Left renal cortex interstitium (tissue), 4 donors: ENCODE measurements at places on chromosomes 7 and 10.

DNA sequence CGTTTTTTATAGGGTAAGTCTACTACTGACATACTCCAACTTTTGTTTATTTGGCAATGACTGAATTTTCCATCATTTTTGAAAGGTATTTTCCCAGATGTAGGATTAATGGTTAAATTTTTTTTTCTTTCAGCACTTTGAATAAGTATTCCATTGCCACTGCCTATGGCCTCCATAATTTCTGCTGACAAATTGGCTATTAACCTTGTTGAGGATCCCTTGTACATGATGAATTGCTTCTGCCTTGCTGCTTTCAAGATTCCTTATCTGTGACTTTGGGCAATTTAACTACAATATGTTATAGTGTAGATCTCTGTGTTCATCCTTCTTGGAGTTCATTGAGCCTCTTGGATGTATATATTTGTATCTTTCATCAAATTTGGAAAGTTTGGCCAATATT is 21.6 kb upstream of the VWDE start:
- DNase-seq, result no peak

- DNase-seq, result no peak
These were observed 42.9 kb upstream of the STOX1 start for GRCh38 chr10:68784476-68784875.

GRCh38 chr7:2930310-2931033 is 86.4 kb upstream of the GNA12 start:
- DNase-seq, result no peak

DNA sequence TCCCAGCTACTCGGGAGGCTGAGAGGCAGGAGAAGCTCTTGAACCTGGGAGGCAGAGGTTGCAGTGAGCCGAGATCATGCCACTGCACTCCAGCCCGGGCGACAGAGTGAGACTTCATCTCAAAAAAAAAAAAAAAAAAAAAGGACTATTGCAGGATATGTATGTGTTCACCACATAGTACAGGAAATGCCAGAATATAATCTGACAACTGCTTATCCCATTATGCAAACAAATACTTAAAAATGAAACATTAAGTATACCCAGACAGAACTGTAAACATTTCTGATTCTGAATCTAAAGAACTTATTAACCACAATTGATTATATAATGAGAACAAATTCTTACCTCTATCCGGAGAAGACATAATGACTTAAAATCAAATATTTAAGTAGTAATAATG is 18.7 kb downstream of the DKK1 start:
- DNase-seq, result no peak

- DNase-seq, result no peak
These were observed 126.9 kb downstream of the IPMK start for GRCh38 chr10:58140691-58141347.

- DNase-seq, result no peak
These were observed 803.0 kb downstream of the GRM8 start for GRCh38 chr7:126449611-126450268.

DNA sequence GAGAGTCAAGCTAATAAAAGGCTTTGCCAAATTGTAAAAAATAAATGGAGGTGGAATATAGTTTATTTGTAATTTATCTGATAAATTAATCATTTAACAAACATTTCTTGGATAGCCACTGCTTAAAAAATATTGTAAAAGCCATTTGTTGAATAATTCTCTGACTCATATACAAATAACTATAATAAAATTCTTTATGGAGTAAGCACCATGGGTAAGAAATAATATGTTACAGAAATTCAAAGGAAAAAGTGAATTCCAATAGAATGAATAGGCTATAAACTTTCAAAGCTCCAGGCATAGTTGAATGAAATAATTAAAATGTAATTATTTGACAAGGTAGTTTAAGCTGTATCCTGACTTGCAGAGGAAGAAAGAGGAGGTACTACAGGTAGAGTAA is 291.4 kb upstream of the TMEM229A start:
- DNase-seq, result no peak

- no peak for DNase-seq
These were observed 784.9 kb upstream of the GHITM start for GRCh38 chr10:83354456-83354855.

DNA sequence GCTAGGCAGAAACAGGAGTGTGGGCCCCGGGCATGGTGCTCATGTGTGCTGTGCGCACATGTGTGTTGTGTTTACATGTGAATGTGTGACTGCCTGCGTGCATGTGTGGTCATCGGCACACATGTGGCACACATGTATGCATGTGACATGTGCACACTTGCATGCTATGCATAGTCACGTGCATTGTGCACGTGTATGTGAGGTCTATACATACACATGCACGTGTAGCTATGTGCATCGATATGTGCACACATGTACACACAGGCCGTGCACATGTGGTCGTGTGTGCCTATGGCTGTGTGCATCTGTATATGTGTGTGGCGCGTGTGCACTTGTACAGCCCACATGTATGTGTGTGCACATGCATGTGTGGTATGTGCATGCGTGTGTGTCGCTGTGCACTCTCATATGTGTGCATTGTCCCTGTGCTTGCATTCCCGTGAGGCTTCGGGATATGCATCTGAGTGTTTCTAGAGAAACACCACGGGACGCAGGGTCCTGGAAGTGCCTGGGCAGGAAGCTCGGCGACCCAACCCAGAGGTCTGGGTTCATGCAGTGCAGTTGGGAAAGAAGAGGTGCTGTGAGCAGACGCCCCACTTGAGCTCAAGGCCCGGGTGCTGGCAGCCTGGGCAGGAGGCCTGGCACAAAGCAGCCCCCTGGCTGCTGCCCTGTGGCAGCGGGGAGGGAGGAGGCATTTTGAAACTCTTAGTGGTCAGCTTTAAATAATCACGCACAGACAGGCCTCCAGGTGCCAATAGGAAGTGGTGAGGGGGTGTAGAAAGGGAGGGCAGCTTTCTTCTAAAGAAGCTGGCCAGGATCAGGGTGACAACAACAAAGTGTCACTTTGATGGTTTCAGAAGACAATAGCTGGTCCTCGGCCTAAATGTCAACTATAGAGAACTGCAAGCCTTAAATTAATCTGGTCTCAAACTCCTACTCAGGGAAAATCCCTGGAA is 410.0 kb upstream of the MGMT start:
- no peak for DNase-seq

GRCh38 chr10:22550732-22551131 is 163.6 kb downstream of the PIP4K2A start:
- DNase-seq, result no peak

DNA sequence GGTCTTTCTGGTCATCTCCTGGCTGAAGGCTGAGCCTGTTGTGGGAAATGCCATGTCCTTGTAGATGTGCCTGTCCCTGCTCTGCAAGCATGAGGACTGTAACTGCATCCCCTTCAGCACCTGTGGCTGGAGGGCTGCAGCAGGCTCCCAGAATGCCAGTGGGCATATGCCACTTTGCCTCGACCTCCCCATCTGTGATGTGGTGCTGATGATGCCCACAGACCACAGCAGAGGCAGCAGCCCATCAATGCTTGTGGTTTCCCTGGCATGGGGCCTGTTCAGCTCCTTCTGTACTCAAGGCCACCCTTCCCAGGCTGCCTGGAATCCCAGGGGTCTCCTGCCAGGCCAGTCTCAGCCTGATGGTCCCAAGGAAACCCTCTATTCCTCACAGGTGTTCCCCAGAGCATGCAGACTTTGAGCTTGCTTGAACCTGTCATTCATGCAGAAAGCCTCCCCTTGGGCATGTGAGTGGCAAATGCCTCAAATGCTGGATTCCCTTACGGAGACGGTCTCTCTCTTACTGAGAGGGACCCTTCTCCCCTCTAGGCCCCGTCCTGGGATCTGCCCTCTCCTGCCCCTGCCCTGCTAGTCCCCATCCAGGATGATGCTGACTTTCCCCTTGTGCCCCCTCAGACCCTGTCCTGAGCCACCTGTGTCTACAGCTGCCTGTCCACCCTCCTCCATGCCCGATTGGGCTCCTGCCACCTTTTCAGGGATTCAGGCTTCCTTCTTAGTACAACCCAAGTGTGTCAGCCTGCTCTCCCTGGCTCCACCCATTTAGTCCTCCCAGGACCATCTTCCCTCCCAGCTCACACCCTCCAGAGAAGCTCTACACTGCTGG is 50.9 kb upstream of the ANTXRL start:
- no peak for DNase-seq

- DNase-seq, result no peak
These were observed 8.6 kb upstream of the SLC16A9 start for GRCh38 chr10:59718257-59718656.

GRCh38 chr7:94216944-94217461 is 177.7 kb upstream of the COL1A2 start:
- no peak for DNase-seq

GRCh38 chr7:25863005-25863728 is 288.8 kb upstream of the NFE2L3 start:
- DNase-seq, result no peak
